ENCODE measurements at places on chromosomes 6 and 20. TPM values are rescaled to one million over a fixed set of nuclear protein-coding genes. Genes with fewer than 3 reads are reported as not detected.

GRCh38 chr20:38543014-38543906 is 37.7 kb upstream of the ADIG start:
- no peak overlapping the region for H3K4me3 ChIP-seq
- H3K27ac ChIP-seq, result no peak overlapping the region
- H3K36me3 ChIP-seq, result peaks cover 53% of the 10 kb centered on the region
- peak; percentile 8 for DNase-seq
- H3K4me1 ChIP-seq, result no peaks in the 10 kb centered on the region

DNA sequence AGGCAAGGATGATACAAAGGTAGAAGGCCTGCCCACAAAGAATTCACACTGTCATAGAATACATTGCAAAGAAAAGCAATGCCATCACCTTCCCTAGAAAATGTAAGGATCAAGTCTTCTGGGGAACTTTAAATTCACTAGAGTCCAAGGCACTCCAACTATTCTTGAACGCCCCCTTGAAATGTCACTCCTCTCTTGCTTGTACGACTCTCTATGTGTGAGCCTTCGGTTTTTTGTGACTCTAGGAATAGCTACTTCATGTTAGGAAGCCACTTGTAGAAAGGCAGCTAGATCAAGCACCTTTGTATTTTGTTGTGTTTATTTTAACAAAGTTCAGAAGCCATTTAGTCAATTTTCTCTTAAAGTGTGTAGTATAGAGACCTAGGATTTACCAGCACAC is 159.2 kb upstream of the ARID1B start:
- no peak overlapping the region for H3K27ac ChIP-seq
- no peak for DNase-seq

- H3K4me1 ChIP-seq, result no peaks in the 10 kb centered on the region
- DNase-seq, result no peak
- no peaks in the 10 kb centered on the region for H3K27me3 ChIP-seq
- no peaks in the 10 kb centered on the region for H3K36me3 ChIP-seq
- no peak overlapping the region for H3K27ac ChIP-seq
- no peak overlapping the region for H3K4me3 ChIP-seq
Measured at GRCh38 chr6:154257067-154257466, 99.5 kb downstream of the IPCEF1 start.

DNA sequence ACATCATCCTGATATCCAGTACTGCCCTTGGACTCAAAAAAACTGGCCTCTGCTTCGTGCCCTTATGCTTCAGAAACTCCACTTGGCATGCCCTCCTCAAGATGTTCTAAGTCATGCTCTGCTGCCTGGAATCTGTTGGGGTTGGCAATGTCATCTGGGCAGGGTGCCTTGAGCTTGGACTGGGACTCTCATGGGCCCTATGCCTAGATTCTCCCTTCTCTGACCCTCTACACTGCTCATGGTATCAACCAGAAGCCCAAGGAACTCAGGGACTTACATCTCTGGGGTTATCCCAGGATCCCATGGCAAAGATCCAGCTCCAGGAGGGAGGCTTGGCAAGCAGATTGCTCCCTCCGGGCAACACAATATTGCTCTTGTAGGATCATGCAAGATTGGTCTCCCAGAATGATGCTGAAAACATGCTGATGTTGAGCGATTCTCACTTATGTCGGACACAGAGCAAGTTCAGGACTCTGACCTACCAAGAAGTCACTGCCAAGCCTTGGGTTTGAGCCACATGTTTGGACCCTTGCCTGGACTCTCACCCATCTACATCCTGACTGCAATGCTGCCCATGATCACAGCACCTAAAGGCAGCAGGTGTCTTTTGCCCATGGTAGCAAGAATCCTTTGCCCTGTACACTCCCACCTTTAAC is 88.8 kb downstream of the ADAT2 start:
- no peak overlapping the region for H3K27ac ChIP-seq
- no peak for DNase-seq
- H3K27me3 ChIP-seq, result no peaks in the 10 kb centered on the region
- no peak overlapping the region for H3K4me3 ChIP-seq

- no peaks in the 10 kb centered on the region for H3K4me1 ChIP-seq
- no peak overlapping the region for H3K27ac ChIP-seq
- no peaks in the 10 kb centered on the region for H3K36me3 ChIP-seq
- H3K27me3 ChIP-seq, result no peaks in the 10 kb centered on the region
- no peak for DNase-seq
- no peak overlapping the region for H3K4me3 ChIP-seq
Measured at GRCh38 chr6:66499851-66500250, 792.8 kb upstream of the EYS start.

DNA sequence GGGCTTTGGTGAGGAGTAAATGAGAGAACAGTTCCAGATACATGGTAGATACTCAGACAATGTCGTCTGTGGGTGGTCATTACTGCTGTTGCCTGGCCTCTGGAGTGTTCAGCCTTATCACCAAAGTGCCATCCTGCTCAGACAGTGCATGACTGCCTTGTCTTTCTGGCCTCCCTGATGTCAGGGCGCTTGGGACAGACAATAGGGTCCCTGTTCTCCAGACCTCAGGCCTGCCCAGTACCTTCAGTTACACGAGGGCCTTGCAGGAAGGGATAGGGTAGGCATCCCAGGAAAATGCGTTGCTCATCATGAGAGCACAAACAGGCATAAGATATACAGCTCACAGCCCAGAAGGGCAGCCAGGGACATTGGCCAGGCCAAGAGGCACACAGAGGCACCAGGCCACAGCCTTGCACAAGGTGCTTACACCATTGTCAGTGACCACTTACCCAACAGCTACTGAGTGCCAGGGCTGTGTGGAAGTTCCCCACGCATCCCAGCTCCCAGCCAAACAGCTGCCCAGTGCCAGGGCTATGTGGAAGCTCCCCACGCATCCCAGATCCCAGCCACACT is 27.4 kb downstream of the BPIFB1 start:
- no peak for DNase-seq
- H3K4me1 ChIP-seq, result no peaks in the 10 kb centered on the region
- H3K4me3 ChIP-seq, result no peak overlapping the region
- H3K36me3 ChIP-seq, result no peaks in the 10 kb centered on the region
- no peak overlapping the region for H3K27ac ChIP-seq

DNA sequence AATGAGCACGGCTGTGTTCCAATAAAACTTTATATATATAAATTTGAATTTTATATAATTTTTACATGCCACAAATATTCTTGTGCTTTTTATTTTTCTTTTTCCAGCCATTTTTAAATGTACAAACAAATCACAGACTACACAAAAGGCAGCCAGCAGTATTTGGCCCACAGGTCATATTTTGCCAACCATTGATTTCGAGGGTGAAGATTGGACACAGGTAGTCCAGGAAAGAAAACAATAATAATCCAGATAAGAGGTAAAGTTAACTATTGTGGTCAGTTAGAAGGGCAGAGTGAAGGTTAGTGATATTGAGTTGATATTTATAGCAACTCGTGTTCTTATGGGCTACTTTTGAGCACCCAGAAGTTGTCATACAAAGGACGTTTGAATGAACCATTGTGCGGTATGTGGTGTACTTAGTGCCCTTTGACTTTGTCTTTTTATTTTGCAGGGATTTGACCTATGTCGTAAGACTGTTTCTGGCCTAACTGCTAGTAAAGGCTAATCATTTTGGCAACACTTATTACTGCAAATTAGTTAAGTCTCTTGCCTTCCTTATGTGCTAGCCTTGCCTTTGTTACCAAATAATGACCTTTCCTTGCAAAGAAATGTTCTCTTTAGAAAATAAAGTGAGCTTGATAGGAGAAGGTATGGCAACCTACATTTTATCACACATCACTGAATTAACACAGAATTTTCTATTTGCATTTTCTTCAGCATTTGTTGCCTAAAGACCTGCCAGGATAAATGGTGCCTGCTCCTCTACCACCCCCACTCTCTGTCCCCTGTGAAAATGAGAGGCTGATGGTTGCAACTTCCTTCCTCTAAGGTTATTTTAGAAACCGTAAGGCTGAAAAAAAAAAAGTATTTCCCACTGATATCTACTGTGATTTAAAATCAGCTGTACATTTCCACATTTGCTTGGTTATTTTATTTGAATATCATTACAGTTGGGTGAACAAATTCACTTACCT is 493.9 kb upstream of the SOX4 start:
- H3K27me3 ChIP-seq, result no peaks in the 10 kb centered on the region
- peaks cover 10% of the 10 kb centered on the region for H3K4me1 ChIP-seq
- DNase-seq, result no peak
- H3K36me3 ChIP-seq, result no peaks in the 10 kb centered on the region
- peak overlapping the region; percentile 58 for H3K27ac ChIP-seq
- H3K4me3 ChIP-seq, result no peak overlapping the region

GRCh38 chr6:4904461-4905025 is 99.3 kb downstream of the RPP40 start:
- H3K36me3 ChIP-seq, result peaks cover 5% of the 10 kb centered on the region
- H3K4me3 ChIP-seq, result no peak overlapping the region
- no peak overlapping the region for H3K27ac ChIP-seq
- no peaks in the 10 kb centered on the region for H3K27me3 ChIP-seq
- H3K4me1 ChIP-seq, result peaks cover 37% of the 10 kb centered on the region
- no peak for DNase-seq

GRCh38 chr20:60354024-60354580 is 395.9 kb downstream of the CDH26 start:
- no peak overlapping the region for H3K27ac ChIP-seq
- DNase-seq, result no peak
- no peaks in the 10 kb centered on the region for H3K4me1 ChIP-seq

DNA sequence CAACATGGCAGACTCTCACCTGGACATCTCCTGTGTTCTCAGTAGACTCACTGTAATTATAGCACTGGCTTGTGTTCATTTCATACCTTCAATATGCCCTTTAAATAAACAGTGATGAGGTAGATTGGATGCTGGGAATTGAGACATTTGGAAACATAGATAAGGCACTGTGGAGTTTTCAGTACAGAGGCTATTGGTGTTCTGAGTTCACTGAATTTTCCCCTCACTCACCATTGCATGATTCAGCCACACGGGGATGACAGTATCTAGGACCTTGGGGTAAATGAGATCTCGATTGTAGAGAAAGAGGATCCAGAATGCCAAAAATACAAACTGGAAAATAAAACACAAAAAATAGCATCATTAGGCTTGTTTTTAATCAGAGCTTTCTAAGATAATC is 12.6 kb downstream of the ADTRP start:
- no peaks in the 10 kb centered on the region for H3K36me3 ChIP-seq
- peaks cover 50% of the 10 kb centered on the region for H3K4me1 ChIP-seq
- H3K4me3 ChIP-seq, result no peak overlapping the region
- H3K27ac ChIP-seq, result peak overlapping the region; percentile 89
- H3K27me3 ChIP-seq, result no peaks in the 10 kb centered on the region

- no peak for DNase-seq
- H3K4me1 ChIP-seq, result no peaks in the 10 kb centered on the region
- H3K27me3 ChIP-seq, result no peaks in the 10 kb centered on the region
- no peak overlapping the region for H3K27ac ChIP-seq
- no peak overlapping the region for H3K4me3 ChIP-seq
Measured at GRCh38 chr6:11058406-11058805, 14.3 kb upstream of the ELOVL2 start.

DNA sequence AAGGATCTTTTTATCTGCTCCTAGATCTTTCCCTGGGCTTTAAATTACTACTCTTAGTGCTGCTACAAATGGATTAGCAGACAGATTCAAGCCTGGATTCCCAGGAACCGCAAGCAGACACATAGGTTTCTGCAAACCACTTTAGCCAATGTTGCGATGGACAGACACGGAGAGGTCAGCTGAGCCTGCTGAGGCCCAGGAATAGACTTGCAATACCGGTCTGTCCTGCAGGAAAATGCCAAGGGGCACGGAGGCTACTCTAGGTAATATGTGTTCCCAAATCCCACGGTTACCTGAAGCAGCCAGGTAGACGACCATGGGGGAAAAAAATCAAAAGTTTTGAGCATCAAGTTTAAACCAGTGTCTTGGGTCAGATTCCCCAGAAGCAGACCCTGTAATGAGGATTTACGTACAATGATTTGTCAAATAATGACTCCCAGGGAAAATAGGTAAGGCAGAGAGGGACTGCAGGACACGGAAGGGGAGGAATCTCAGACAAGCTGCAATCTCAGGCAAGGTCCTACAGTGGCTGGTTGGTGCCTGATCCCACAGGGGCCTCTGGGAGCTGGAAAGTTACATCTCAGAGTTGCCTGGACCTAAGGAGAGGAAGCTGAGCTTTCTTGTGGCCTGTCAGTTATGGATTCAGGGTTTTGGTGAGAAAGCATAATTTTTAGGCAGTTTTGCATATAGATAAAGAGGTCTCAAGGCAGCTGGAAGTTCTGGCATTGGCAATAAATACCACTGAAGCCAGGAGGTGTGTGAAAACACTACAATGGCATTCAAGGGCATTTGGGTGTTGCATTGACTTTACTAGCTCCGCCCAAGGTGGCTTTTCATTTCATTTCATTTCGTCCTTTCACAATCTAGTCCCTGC is 12.5 kb downstream of the OTOR start:
- H3K4me3 ChIP-seq, result no peak overlapping the region
- no peaks in the 10 kb centered on the region for H3K36me3 ChIP-seq
- DNase-seq, result peak; percentile 56

DNA sequence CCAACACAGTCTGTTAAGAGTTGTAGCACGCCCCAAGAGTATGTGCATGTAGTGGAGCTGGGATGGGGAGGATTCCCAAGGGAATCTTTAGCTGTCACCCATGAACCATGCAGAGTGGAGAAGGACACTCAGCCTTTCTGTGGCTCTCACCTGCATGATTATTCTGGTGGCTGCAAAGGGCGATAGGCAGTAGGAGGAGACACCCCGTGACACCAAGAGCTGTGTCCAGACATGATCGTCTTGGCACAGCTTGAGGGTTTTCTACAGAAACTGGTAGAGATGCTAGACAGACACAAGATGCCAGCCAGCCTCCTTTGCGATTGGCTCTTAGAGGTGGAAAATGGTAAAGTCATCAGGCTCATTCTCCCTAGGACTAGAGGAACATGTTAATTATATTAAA is 3.1 kb upstream of the CSE1L start:
- no peaks in the 10 kb centered on the region for H3K36me3 ChIP-seq
- no peak for DNase-seq
- no peak overlapping the region for H3K4me3 ChIP-seq
- peaks cover 15% of the 10 kb centered on the region for H3K4me1 ChIP-seq
- no peak overlapping the region for H3K27ac ChIP-seq
- H3K27me3 ChIP-seq, result no peaks in the 10 kb centered on the region

- H3K27ac ChIP-seq, result no peak overlapping the region
- H3K4me3 ChIP-seq, result no peak overlapping the region
- H3K27me3 ChIP-seq, result peaks cover 31% of the 10 kb centered on the region
- no peaks in the 10 kb centered on the region for H3K36me3 ChIP-seq
- H3K4me1 ChIP-seq, result peaks cover 60% of the 10 kb centered on the region
Measured at GRCh38 chr20:62430311-62430853, 3.0 kb upstream of the RBBP8NL start.

DNA sequence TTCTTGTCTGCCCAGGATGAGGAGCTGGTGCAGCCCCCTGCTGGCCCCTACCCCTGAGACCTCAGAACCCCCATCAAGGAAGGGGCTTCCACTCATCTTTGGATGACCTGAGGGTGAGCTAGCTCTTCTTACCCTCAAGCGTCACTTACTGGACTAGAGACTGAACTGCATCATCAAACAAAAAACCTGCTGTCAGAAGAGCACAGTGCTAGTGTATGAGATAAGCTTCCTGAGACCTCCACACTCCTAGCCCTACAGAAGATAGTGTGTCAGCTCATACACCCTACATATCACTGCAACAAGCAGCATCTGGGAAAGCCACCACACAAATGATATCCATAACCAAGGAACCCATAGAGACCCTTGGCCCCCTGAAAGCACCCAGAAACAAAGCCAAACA is 15.0 kb downstream of the SLC22A16 start:
- H3K36me3 ChIP-seq, result no peaks in the 10 kb centered on the region
- no peaks in the 10 kb centered on the region for H3K4me1 ChIP-seq
- H3K4me3 ChIP-seq, result no peak overlapping the region
- no peak overlapping the region for H3K27ac ChIP-seq
- no peak for DNase-seq

RBPJL gene
- not detected for total RNA-seq

FKBP1C gene
- total RNA-seq, result 0.37 TPM

THBS2 gene
- 4.0 TPM for total RNA-seq

GSTA2 gene
- not detected for total RNA-seq

ARMH2 gene
- not detected for total RNA-seq
